ENCODE measurements at places on chromosomes 16 and 17.
A peak's percentile ranks its signal among the peaks of the same experiment; 100 is the strongest.

- DNase-seq = no peak
These were observed 3.4 kb downstream of the TRADD start for GRCh38 chr16:67156143-67156844.

GRCh38 chr16:30376461-30376902, 1.9 kb downstream of the MYL11 start:
- DNase-seq = no peak

DNA sequence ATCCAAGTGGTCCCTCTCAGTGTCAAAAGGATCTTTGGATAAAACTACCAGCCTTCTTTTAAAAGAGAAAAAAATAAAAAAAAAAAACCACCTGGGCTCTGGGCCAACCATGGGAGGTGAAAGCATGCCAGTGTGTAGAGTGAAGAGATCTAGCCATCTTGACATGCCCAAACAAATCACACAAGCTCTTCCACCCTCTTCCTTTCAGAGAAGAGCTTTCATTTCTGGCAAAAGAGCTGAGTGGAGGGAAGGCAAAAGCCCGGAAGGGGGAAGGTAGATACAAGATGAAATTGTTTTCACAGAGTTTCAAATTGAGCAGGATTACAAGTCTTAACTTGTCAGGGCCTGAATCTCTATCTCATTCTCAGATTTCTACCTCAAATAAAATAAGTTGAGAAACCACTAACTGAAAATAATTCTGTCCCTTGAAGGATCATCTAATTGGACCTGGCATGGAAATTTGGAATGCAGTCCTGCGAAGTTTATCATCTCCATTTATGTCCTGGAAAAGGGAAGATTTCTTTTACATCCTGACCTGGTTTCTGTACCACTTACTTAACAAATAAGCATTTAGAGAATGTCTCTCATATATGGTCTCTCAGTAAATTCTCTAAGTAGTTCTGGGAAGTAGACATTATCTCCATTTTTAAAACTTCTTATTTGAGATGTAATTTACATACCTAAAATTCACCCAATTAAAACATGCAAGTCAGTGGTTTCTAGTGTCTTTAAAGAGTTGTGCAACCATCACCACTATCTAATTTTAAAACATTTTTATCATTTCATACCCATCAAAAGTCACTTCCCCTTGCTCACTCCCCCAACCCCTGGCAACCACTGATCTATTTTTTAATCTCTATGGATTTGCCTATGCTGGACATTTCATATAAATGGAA, 93.7 kb downstream of the TANGO6 start:
- DNase-seq = no peak

GRCh38 chr16:69929480-69929879, 21.7 kb upstream of the CLEC18A start:
- DNase-seq = no peak

- no peak for DNase-seq
These were observed 61.7 kb downstream of the SMPD3 start for GRCh38 chr16:68386628-68387027.

GRCh38 chr16:19135896-19136438, 22.2 kb downstream of the ITPRIPL2 start:
- DNase-seq = no peak

- DNase-seq = no peak
These were observed 62.3 kb downstream of the NFATC3 start for GRCh38 chr16:68147444-68147843.

- no peak for DNase-seq
These were observed 50.8 kb upstream of the ANKFY1 start for GRCh38 chr17:4314618-4315017.

GRCh38 chr17:69447726-69448125, 33.2 kb downstream of the MAP2K6 start:
- DNase-seq = no peak

DNA sequence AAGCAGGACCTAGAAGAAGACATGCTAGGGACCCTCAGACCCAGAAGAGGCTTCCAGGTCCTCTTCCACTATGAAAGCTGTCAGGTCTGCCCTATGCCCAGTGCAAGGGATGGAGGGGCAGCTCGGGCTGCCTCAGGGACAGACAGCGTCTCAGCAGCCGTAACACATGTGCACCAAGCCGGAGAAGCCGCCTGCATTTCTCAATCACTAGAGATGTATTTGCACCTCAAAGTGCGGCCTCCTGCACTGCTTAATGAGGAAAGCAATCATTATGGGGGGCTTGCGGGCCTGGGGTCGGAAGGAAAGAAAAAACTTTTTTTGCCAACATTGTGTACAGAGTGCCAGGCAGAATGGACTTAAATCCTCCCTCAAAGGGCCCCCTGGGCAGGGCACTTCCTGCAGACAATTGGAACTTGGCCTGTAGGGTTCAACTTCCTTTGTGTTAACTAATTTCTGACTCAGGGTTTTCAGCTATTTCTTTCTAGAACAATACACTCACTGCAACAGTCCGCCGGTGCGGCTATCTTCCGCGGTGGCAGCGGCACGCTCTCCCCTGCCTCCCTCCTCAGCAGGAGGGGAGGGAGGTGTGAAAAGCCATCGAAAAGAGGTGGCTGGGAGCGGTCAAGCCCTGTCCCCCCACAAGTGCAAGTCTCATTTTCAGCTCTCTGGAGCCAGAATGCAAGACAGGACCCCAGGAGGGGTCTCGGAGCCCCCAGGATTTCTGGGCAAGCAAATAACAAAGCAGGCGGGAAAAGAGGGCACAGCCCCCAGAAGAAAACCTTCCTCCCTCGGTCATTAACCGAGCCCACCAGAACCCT, 101.2 kb downstream of the ZNF423 start:
- no peak for DNase-seq

GRCh38 chr16:88558457-88559442, 11.5 kb upstream of the ZC3H18 start:
- peak; percentile 39 for DNase-seq

GRCh38 chr16:9408297-9408878, 316.9 kb downstream of the HAPSTR1 start:
- DNase-seq = no peak

GRCh38 chr17:63196772-63197335, 230.8 kb downstream of the TANC2 start:
- DNase-seq = no peak

DNA sequence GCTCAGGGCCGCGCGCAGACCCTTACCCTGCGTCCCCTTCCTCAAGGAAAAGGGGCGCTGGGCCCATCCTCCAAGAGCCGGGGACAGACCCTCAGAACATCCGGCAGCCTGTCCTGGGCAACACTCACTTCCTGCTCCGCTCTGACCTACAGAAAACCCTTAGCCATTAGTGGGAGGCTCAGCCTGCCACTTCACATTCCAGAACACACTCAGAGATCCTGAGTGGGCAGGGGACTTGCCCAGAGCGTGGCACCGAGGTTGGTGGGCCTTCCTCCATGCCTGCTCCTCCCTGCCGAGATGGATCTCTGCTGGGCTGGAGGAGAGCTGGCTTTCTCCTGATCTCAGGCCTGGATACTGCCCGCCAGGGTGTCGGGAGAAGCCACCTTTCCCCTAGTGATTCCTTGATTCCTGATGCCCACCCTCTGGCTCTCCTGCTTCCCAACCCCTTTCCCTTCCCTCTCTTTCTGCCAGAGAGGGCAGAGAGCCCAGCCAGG, 1.5 kb downstream of the SCARF1 start:
- DNase-seq = no peak

GRCh38 chr17:42891539-42892152, 9.0 kb upstream of the G6PC1 start:
- DNase-seq = no peak

DNA sequence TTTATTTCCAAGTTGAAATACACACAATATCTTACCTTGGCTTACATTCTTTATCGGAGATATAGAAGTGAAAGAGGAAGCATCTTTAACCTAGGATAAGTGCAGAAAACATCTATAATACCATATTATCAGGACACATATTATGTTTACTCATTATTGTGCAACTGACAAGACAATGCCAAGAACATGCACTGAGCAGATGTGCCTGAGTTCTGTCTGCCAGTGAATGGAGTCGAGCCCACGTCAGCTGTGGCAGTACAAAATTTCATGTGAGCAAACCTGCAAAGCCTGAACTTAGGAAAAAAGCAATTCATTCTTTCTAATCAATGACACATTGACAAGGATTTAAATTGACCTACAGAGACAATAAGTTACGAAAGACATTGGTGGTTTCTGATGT, 154.4 kb downstream of the AXIN2 start:
- DNase-seq = no peak

DNA sequence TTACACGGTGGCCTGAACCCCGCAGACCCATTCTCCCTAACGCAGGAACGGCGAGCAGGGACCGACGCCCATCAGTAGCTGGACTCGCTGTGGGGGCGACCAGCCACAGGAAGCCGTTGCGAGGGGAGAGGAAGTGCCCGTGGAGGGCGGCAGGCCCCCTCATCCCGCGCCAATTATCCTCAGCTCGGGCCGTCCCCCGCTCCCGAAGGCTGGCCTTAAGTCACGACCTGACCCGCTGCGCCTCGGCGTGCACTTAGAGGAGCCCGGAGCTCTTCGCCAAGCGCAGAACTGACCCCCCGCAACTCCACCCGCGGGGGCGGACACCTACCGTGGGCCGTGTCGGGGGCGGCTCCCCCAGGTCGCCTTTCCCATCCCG, 401 bp downstream of the ARL16 start:
- DNase-seq = no peak

DNA sequence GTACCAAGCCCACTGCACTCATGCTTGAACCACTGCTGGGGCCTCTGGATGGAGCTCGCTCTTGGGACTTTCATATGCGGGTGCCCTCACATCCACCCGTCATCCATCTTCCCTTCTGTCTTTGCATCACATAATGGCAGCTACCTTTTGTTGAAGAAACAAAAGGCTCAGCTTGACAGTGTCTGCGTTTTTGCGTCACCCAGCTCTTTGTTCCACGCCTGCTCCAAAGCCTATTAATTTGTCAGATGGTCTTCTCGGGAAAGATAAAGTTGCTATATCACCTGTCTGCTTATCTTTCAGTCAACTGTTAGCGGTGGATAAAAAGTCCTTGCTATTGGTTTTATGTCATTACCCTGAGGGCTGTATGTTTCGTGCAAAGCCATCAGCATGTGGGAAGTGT, 18.1 kb upstream of the BCO1 start:
- DNase-seq = no peak

GRCh38 chr17:31431852-31432658, 40.6 kb downstream of the RAB11FIP4 start:
- no peak for DNase-seq

DNA sequence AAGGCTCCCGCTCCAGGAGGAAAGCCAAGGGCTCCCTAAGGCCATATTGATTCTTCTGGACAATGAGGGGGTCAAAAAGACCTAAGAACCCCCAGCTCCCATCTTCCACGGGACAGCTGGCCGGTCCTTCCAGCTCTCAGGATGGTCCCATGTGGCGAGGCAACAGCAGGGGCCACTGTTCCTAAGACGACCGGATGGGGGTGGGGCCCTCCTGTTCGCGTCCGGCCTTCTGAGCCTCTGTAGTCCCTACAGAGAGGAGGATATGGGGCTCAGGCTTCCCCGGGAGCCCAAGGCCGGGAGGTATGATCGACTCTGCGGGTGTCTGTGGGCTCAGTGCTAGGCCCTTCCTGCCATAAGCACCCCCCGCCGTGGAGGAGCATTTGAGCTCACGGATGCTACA, 6.0 kb upstream of the DCXR start:
- DNase-seq = no peak

GRCh38 chr17:43814714-43815113, 18.2 kb downstream of the MPP3 start:
- no peak for DNase-seq

GRCh38 chr17:64783031-64783461, 120.9 kb upstream of the SMURF2 start:
- DNase-seq = no peak

DNA sequence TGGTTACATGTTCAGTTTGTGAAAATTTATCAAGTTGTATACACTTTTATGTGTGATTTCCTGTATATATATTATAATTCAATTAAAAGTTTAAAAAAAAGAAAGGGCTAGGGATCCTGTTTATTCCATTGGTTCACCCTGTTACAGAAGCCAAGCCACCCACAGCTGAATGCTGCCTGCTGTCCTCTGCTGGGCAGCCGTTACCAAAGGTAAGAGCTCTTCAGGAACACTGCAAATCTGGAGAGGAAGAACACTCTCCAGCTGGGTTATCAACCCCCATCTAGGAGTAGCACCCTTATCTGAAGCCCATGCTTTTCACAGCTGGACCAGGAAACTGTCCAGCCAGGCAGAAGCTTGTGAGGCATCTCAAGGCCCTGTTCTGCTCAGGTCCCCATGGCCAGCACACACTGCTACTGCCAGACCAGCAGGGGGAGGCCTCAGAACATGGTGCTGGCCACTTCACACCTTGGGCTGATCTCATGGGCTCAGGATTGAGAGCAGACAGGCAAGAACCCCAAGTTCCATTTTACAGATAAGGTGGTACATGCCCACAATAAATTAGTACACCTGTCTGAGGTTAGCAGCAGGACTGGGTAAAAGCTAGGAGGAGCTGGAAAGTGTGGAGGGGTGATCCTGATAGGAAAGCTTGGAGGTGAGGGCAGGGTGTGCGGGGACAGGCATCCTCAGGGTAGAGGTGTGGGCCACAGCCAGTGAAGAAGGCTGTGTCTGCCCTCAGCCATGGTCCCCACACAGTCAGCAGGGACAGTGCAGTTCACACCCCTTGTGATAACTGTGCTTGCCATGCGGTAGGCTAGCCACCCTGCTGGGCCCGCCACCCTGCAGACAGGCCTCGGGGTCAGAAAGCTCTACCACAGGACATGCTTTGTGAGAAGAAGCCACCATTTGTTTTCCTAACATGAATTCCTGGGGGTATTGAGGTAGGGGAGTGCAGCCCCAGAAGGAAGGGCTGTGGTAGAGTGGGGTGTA, 54.3 kb upstream of the SREBF1 start:
- no peak for DNase-seq

- DNase-seq = no peak
These were observed 20.1 kb downstream of the GID4 start for GRCh38 chr17:18059283-18059682.

GRCh38 chr17:32223703-32224102, 41.9 kb upstream of the RHBDL3 start:
- DNase-seq = no peak

- DNase-seq = no peak
These were observed 7.9 kb downstream of the ESRP2 start for GRCh38 chr16:68227850-68228553.

GRCh38 chr16:4602331-4602730, 12.4 kb downstream of the UBALD1 start:
- DNase-seq = no peak

GRCh38 chr16:29757950-29758466, 12.2 kb upstream of the C16orf54 start:
- no peak for DNase-seq

GRCh38 chr16:9002042-9002441, 38.3 kb upstream of the USP7 start:
- no peak for DNase-seq

DNA sequence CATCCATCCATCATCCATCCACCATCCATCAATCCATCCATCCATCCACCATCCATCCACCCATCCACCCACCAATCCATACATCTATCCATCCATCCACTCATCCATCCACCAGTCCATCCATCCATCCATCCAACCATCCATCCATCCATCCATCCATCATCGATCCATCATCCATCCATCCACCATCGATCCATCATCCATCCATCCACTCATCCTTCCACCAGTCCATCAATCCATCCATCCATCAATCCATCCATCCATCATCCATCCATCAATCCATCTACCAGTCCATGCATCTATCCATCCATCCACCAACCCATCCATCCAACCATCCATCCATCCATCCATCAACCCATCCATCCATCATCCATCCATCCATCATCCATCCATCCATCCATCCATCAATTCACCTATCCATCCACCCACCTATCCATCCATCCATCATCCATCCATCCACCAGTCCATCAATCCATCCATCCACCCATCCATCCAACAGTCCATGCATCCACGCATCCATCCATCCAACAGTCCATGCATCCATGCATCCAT, 39.3 kb upstream of the SSTR5 start:
- no peak for DNase-seq

GRCh38 chr17:58334661-58335060, 6.1 kb upstream of the TSPOAP1 start:
- DNase-seq = no peak
